NCI-H2029 treated with DMSO at 0.1 percent for 48 hours (cell line): ENCODE measurements at places on chromosomes 16 and 17.

- DNase-seq, result no peak
Observed at GRCh38 chr17:69945698-69946185, 129.3 kb upstream of the KCNJ16 start.

DNA sequence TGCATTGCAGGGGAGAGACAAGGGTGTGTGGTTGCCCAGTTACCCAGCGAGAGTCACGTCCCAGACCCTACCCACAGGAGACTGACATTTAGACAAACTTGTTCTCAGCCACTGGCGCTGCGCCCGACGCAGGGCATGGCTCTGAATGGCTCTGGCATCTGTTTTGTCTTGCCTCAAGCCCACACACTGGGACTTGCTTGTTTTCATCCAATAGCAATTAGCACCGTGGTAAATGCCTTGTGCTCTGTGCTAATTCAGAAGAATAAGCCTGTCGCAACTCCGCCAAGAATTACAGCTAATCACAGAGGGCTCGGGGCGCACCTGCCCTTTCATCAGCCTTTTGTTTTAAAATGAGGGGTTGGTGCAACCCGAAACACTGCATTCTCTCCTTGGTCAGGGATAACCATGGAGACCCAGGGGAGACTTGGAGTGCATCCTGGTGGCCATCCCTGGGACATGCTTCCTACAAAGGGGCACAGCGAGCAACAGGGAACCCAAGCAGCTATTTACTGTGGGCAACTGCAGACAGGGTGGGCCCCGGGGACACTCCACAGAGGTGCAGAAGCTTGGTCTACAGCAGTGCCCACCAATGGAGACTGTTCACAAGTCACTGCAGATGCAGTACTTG, 220.6 kb upstream of the ZFHX3 start:
- no peak for DNase-seq

- no peak for DNase-seq
Observed at GRCh38 chr17:68057531-68057952, 22.0 kb downstream of the KPNA2 start.

GRCh38 chr17:42979511-42980273, at the start of gene PTGES3L:
TSS of gene PTGES3L (minus strand) at chr17:42980080. CDS start at chr17:42980053, 27 bp downstream.
- peak; percentile 41 for DNase-seq

DNA sequence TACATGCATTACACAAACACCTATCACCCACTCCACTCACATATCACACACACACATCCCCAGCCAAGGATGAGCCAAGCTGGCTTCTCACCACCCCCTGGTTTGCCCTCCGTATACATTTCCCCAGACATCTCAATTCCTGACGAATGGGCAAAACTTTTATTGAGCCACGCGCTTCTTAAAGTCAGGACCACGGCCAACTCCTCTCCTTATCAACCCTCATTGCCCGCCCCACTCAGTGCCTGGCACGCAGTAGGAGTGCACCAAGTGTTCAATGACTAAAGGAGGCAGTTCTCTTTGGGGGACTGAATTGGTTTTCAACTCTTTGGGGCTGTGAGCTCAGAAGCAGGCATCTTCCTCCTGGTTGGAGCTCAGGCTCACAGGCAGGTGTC, 22.5 kb upstream of the C16orf78 start:
- no peak for DNase-seq

DNA sequence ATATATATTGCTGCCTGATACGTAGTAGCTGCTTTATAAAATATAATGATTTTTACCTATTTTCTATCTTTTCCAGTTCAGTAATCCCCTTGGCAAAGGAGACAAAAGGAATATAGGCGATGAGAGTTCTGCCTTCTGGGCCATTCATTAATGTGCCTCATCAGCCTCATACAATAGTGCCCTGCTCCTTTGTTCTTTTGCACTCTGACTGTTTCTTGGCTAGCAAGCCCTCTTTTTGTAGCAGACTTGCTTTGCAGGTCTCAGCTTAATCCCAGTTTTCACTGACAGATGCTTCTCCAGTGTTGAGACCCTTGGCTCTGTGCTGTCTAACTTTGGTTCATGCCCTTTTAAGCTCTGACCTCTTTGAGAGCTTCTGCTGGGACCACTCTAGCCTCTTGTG, 10.4 kb downstream of the HSD17B2 start:
- DNase-seq, result no peak

DNA sequence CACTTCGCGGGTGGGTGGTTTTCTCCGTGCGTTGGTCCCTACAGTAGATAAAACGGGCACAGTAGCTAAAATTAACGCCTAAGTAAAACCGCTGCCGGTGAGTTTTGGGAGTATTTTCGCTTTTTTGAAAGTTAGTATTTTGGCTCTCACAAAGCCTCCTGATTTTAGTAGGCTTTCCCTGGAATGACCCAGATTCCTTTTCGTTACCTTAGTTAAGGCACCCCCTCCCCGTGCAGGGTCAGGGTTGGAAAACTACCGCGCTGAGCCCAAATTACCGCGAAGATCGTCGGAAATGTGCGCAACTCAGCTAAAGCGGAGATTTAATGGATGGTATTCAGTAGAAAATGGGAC, 28.3 kb upstream of the ST6GALNAC1 start:
- no peak for DNase-seq

DNA sequence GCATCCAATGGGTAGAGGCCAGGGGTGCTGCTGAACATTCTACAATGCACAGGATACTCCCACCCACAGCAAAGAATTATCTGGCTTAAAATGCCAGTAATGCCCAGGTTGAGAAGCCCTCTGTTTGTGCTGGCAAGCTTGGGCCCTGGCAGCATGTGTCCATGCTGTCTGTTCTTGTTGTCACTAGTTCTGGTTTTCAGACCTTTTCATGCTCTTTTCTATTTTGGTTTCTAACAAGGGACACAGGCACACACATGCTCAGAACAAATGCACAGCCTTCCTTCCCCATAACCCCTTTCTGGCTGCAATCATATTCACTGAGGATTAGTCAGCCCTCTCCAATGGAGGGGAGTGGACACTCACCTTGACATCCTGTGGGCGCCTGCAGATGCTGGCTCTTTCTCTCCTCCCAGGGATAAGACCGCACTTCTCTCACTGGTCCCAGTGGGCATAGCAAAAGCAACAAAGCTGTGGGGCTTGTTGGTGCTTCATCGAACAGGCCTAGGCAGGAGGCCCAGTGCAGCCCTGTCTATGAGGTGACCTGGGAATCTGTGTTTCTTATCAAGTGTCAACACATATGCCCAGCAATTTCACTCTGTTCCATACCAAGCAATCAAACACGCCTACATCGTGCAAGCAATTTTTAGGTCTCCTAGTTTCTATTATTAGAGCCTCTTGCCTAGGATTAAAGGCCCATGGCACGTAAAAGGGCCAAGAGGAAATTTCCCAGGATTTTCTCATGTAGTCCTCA, 271.1 kb upstream of the CCL2 start:
- DNase-seq, result no peak

- no peak for DNase-seq
Observed at GRCh38 chr16:86529160-86529559, 18.8 kb downstream of the FOXF1 start.

- DNase-seq, result no peak
Observed at GRCh38 chr17:27240086-27240801, 53.7 kb upstream of the WSB1 start.

GRCh38 chr17:17938388-17939107, 33.7 kb downstream of the TOM1L2 start:
- no peak for DNase-seq

GRCh38 chr17:64781014-64781756, 119.1 kb upstream of the SMURF2 start:
- no peak for DNase-seq

- no peak for DNase-seq
Observed at GRCh38 chr16:70712942-70713341, 27.1 kb upstream of the MTSS2 start.

DNA sequence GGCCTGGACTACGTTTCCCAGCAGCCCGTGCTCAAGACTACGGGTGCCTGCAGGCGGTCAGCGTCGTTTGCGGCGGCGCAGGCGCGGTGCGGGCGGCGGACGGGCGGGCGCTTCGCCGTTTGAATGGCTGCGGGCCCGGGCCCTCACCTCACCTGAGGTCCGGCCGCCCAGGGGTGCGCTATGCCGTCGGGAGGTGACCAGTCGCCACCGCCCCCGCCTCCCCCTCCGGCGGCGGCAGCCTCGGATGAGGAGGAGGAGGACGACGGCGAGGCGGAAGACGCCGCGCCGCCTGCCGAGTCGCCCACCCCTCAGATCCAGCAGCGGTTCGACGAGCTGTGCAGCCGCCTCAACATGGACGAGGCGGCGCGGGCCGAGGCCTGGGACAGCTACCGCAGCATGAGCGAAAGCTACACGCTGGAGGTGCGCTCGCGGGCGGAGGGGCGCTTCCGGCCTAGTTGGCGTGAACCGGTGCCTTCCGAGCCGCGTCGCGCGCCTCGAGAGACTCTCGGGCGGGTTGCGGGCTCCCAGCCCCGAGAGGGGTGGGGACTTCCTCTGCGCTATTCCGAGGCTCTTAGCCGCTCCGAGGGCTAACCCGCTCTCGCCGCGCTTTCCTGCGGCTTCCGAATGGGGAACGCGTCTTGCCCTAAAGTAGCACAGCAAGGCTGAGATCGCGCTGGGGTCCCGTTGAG, at the start of gene RBL2:
TSS of gene RBL2 (plus strand) at position 95 of the 689 bp plus-strand sequence. CDS start at position 181, 86 bp downstream.
- DNase-seq, result peak; percentile 17

- DNase-seq, result no peak
Observed at GRCh38 chr17:76953946-76954345, 85.7 kb downstream of the MGAT5B start.

DNA sequence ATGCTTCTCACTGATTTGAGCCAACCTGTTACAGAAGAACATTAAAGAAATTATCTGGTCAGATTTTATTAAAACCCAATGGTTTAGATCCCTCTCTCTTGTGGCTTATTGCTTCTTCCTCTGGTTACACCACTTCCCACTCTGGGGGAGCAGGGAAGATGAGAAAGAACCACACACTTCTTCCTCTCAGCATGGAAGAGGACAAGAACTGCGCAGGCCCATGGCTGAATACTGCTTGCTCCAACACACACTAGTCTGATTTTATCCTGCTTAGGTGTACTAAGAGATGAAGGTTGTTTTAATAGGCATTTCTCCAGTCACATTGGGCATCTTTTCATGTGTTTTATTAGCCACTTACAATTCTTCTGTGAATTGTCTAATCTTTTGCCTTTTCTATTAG, 27.6 kb downstream of the MAP3K3 start:
- DNase-seq, result no peak

DNA sequence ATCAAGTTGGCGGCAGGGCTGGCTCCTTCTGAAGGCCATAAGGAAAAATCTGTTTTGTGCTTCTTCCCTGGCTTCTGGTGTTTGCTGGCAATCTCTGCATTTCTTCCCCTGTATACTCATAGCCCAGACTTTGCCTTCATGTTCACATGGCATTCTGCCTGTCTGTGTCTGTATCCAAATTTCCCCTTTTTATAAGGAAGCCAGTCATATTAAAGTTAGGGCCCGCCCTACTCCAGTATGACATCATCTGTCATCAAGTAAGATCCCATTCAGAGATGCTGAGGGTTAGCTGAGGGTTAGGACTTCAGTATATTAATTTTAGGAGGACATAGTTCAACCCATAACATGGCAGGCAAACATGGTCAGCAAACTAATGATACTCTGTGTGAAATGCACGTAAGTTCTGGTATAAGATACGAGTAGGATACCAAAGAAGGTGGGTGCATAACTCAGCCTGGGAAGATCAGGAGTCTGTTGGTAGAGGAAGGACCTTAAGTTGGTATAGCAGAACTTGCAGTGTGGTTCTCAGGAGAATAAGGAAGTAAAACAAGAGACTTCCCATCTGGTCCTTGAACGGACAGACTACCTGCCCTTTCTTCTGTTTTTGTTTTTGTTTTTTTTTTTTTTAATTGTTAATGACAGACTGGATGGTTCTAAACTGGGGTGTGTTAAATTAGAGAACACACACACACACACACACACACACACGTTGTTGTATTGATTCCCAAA, 13.9 kb downstream of the MAP2K6 start:
- DNase-seq, result no peak

- no peak for DNase-seq
Observed at GRCh38 chr16:21161211-21161610, 2.7 kb downstream of the LDAF1 start.

GRCh38 chr16:35150805-35151312, 1691.4 kb downstream of the TP53TG3F start:
- DNase-seq, result no peak

DNA sequence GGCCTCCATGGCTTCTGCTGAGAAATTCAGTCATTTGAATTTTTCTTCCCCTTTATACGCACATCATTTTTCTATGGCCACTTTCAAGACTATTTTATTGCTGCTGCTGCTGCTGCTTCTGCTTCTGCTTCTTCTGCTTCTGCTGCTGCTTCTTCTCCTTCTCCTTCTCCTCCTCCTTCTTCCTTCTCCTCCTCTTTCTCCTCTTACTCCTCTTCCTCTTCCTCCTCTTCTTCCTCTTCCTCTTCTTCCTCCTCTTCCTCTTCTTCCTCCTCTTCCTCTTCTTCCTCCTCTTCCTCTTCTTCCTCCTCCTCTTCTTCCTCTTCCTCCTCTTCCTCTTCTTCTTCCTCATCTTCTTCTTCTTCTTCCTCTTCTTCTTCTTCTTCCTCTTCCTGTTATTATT, 22.4 kb downstream of the CPD start:
- DNase-seq, result no peak

DNA sequence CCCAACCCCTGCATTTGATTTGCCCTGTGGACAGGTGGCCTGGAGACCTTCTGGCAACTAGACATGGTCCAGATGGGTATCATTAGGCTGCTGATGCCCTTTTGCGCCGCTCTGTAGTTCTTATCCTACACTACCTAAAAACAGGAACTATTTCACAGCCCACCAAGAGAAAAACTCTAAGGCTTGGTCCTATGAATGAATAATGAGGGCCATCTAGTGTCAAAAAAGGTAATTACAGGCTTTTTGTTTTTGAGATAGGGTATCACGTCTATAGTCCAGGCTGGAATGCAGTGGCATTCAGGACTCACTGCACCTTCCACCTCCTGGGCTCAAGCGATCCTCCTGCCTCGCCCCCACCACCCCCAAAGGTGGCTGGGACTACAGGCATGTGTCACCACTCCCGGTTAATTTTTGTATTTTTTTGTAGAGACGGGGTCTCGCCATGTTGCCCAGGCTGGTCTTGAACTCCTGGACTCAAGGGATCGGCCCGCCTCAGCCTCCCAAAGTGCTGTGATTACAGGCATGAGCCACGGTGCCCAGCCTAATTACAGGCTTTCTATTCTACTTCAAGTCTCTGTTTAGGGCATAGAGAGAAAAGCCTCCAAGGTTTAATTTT, 20.9 kb downstream of the COIL start:
- DNase-seq, result peak; percentile 52

GRCh38 chr16:4836727-4837126, 10.4 kb downstream of the GLYR1 start:
- DNase-seq, result no peak

DNA sequence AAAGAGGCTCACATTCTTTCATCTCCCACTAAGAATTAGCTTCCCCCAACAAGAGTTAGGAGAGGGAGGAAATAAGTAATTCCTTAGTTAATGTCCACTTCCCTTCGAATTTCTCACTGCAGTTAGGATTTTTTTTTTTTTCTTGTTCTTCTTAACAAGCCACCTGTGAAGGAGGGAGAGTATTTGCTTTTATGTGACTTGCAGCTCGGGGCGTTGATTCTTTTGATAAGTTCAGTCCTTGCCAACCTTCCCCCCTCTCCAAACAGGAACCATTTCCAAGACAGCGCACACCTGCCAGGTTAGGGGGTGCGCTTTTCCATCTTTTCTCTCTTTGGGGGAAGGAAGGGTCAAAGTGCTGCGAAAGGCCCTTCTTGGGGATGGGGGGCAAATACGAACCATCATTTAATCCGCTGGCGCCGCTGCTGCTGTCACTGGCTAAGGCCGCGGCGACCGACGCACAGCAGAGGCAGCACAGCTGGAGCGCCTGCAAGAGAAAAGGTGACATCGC, 758 bp downstream of the ADAMTS18 start:
- no peak for DNase-seq

- DNase-seq, result no peak
Observed at GRCh38 chr16:28556914-28557320, 3.2 kb downstream of the SGF29 start.

GRCh38 chr16:86697715-86698114, 119.4 kb downstream of the FOXL1 start:
- DNase-seq, result no peak
